ENCODE measurements at places on chromosomes 6 and 20.

- no peak for DNase-seq
Measured at GRCh38 chr6:69106511-69106910, 471.4 kb downstream of the ADGRB3 start.

GRCh38 chr6:153003366-153003690 is 819 bp upstream of the MTRF1L start:
- DNase-seq: peak; percentile 45

GRCh38 chr6:118514689-118515088 is 33.4 kb upstream of the PLN start:
- no peak for DNase-seq

GRCh38 chr6:111894272-111894671 is 21.0 kb upstream of the FYN start:
- no peak for DNase-seq

DNA sequence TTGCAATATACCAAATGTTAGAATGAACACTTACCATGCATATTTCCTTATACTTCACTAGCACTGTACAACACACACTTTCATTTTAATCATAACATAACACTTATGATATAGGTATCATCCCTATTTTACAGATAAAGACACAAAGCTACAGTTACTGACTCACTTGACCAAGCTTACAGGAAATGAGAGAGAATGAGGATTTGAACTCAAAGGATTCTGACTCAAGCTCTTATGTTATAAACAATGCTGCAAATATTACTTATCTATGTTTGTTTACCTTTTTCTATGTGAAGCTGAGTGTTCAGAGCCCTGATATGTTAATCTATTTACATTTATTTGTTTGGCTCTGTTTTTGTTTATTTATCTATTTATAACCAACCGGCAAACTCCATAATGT is 245.4 kb downstream of the PTPRK start:
- no peak for DNase-seq

DNA sequence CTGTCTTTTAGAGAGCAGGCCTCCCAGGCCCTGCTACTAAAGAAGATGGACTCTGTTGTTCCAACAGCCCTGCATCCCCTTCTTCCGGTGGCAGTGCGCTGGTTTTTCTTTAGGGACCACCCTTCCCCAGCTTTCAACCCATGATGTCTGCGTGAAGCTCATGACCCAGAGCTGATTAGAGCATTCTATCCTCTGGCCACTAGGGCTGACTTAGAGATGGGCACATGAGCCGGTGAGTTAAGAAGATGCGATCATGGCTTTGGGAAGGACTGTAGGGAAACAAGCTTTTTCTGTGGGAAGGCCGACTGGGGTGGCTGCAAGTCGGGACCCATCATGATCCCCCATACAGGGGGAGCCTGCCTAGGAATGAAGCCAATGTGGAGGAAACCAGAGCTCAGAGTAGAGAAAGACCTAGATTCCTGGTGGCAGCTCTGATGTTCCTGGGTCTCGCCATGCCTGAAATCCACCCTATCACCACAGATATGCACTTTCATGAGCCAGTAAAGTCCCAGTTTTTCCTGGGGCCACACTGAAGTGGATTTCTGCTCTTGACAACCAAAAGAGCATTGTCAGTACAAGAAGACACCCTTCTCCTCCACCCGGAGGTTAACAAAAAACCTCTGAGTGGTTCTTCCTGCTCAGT is 29.1 kb upstream of the STX16 start:
- no peak for DNase-seq

- no peak for DNase-seq
Measured at GRCh38 chr6:39876111-39876510, 58.2 kb downstream of the MOCS1 start.

- DNase-seq: no peak
Measured at GRCh38 chr6:55918639-55919038, 43.2 kb upstream of the BMP5 start.

DNA sequence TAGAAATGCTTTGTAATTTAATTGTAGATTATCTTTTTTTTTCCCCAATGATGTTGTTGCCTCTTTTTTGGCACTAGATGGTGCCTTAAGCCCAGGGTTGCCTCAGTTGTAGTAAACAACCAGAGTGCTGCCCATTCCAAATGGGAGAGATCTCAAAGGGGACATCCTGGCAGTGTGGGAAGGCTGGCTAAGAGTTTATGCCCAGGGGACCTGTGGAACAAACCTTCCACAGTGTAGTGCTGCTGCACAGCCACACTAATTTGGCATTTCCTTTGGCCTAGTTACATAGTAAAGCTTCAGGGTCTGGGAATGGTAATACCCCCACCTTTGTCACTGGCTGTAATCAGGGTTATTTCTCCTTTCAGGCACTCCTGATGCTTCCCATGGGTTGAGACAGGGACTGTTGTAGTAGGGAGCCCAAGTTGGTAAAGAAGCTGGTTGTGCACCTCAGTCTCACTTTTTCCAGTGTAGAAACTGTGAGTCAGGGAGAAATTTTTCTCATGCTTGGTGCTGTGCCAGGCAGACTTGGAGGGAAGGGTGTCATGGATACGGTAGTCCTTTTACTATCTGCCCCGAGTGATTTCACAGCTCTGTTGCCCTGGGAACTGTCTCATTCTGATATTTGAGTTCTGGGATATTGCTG is 177.8 kb upstream of the ECI2 start:
- DNase-seq: no peak

GRCh38 chr6:108596956-108597355 is 36.2 kb downstream of the FOXO3 start:
- no peak for DNase-seq

GRCh38 chr6:145199961-145200360 is 535.4 kb downstream of the EPM2A start:
- DNase-seq: no peak

DNA sequence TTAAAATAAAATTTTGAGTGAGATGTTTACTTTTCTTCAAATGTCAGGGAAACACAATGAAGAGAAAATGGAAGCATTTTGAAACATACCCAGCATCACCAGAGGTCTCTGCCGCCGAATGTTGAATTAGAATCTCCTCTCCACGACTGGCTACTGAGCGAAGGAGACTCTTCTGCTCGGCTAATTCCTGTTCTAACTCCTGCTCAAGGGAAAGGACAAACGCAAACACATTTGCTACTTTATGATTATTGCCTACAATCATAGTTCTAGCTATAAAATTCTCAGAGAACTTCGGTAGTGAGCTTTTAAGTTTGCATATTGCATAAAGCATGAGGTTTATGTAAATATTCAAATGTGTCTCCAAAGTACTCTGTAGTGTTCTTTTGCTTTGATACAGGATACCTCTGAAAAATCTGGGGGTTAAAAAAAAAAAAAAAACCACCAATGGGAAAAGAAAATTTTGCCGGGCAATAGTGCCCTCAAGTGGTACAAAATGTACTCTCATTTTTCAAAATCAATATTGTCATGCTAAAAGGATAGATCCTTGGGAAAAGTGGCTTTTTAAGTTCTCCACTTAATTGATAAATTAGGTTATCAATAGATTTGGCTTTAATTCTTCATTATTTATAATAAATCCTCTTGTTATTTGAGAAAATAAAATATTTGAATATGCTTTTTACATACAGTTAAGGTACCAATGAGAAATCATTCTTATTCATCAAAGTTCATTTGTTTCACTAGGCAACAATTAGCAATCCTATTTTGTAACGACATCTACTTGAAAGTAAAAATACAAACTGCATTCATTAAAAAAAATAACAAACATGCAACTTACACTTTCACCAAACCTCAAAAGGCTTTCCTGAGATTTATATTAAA is 369.0 kb downstream of the SYNE1 start:
- DNase-seq: no peak

DNA sequence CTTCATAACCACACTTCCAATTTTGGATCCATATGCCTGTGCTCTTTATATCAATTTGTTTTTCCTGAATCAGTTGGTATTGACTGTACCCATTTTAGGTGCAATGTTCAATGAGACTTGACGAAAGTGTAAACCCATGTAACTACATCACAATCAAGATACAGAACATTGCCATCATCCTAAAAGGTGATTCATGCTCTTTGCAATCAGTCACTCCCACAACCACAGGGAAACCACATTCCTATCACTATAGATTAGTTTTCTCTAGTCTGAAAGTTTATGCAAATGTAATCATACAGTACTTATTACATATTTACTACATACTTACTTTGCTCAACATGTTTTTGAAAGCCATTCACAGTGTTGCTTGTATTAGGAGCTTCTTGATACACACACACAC is 167.4 kb downstream of the ADGRG6 start:
- DNase-seq: no peak

DNA sequence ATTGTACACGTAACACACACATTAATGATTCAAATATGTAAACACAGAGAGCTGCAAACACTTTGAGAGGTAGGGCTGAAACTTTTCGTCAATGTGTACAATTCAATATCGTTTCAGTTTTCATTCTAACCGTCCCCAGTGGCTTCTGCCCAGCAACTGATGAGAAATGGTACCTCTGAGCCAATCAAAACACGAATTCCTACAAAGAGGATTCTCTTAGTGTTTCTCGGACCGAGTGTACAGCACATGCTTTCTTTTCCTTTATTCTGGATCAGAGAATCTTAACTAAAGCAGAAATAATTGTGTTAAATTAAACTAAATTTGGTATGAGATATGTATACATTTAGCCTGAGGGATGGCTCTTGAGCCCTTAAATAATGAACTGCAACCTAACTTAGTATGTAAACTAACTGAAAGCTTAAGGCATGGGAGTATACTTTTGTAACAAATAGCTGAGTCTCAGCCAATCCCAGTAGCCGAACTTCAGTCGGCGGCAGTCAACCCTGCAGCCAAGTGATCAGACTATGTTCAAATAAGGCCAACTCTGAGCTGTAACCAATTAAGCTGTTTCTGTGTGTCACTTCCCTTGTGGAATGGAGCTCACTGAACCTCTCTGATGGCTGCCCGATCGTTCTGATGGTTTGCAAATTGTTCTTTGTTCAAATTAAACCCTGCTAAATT is 16.1 kb downstream of the BTN2A1 start:
- DNase-seq: peak; percentile 62

GRCh38 chr6:73631849-73632248 is 21.9 kb downstream of the SLC17A5 start:
- DNase-seq: no peak

GRCh38 chr20:54601831-54602515 is 126.6 kb downstream of the DOK5 start:
- DNase-seq: no peak

GRCh38 chr20:63162206-63162795 is 53.6 kb downstream of the YTHDF1 start:
- DNase-seq: no peak

DNA sequence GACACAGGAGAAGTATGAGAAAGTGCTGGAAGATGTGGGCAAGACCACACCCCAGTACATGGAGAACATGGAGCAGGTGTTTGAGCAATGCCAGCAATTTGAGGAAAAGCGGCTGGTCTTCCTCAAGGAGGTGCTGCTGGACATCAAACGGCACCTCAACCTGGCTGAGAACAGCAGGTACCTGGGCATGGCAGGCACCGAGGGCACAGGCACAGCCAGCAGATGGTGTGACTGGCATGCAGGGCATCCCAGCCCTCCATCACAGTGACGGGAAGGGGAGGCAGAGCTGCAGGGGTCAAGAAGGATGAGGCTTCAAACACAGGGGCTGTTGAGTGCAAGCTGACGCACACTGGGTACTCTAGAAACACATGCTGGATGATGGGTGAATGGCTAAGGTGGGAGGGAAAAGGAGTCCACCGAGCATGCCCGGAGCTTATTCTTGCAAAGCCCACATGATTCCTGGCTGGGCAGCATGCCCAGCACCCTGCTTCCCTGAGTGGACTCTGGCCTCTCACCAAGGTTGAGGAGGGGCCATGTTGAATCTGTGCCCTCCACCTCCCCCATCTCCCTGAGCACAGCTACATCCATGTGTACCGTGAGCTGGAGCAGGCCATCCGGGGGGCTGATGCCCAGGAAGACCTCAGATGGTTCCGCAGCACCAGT is 26.3 kb downstream of the SPDEF start:
- no peak for DNase-seq

GRCh38 chr6:51249798-51250197 is 431.1 kb downstream of the TFAP2B start:
- DNase-seq: no peak

GRCh38 chr6:46014511-46015118 is 1.0 kb downstream of the CLIC5 start:
- peak; percentile 59 for DNase-seq

DNA sequence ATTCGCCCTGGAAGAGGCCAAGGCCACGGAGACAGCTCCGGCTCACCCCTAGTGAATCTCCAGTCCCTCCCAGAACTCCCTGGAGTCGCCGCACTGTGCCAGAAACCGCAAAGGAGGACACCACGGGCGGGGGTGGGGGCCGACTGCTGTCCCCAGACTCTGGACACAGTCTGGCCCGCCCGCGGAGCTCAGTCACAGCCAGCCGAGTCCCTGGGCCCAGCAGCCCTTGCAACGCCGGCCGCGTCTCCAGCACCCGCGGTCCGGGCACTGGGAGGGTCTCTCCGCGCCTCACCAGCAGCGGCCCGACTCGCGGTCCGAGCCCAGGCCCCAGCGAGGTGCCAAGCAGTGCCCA is 518 bp downstream of the PEX6 start:
- DNase-seq: peak; percentile 60

DNA sequence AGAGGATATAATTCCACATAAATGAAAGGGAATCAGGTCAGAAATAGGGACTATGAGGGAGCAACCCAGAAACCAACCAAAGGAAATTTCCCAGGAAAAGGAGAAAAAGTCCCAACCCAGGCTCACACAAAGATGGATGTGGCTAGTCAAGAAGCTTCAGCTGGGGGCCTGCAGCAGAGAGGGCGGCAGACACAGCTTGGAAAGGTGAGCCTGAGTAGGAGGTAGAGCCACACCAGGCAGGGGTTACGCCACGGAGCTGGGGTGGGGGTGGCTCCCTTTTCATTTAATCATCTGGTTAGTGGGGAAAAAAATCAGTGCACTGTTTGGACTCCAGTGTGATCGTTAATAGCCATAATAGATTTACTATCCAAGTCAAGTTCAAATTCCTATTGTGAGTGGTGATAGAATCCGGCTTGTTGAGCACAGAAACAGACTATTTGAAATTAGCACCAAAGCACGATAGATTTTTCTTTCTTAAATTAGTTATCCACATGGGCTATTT is 220.6 kb downstream of the TPBG start:
- no peak for DNase-seq

- DNase-seq: peak; percentile 89
Measured at GRCh38 chr6:44223319-44224028, at the start of gene SLC29A1. SLC29A1 (plus strand) TSS chr6:44223595; CDS start chr6:44227314, 3,719 bp downstream.

GRCh38 chr6:79946272-79947190 is 822 bp downstream of the ELOVL4 start:
- peak; percentile 67 for DNase-seq

GRCh38 chr6:135884136-135884535 is 32.6 kb downstream of the PDE7B start:
- DNase-seq: no peak

GRCh38 chr20:59424976-59425375 is 124.6 kb downstream of the EDN3 start:
- no peak for DNase-seq

- peak; percentile 17 for DNase-seq
Measured at GRCh38 chr20:19104186-19104585, 108.3 kb upstream of the SLC24A3 start.

DNA sequence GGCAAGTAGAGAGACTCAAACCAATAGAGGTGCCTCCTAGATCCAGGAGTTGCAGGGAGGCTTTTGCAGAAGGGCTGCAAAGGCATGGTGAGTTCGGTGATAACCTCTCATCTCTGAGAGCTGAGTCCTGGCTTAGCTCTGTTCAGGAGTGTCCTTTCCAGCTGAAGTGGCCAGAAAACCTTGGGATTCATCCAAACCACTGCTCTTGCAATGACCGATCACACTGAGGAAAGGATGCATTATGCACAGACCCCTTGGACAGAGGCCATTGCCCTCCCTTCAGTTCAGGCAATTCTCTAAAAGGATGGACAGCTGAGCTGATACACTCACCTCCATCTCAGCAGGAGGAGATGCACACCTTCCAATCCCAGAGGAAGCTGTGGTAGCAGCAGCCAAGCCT is 158.8 kb upstream of the ENPP5 start:
- DNase-seq: no peak

Measured in ecto neural progenitor cell (in vitro differentiated cells).